ENCODE measurements at places on chromosomes 1 and 21. TPM values are rescaled to one million over a fixed set of nuclear protein-coding genes. Genes with fewer than 3 reads are reported as not detected.

Gene NPHS2
- not detected for total RNA-seq

Gene SEC16B
- total RNA-seq, result 17.4 TPM

DNA sequence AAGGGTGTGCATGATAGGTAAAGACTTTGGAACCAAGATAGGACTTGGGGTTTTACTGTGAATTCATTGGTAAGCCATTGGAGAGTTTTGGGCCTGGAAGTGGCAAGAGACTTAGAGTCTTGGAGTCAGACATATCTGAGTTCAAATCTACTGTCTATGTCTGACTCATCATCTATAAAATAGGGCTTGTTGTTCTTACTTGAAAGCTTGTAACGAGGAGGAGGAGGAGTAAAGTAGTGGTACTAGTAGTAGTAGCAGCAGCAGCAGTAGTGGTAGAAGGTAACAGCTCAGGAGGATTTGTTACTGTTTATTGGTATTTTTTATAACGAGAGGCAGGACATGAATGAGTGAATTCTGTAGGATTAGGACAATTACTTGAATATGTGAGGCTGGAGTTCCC is 62.7 kb downstream of the CACHD1 start:
- DNase-seq, result no peak

Gene SHISA4
- 42.6 TPM for total RNA-seq

Gene HMCN1
- 5.7 TPM for total RNA-seq

- DNase-seq, result no peak
Measured at GRCh38 chr1:111921948-111922347, 67.5 kb downstream of the KCND3 start.

GRCh38 chr1:36123356-36123755 is 1.7 kb downstream of the COL8A2 start:
- DNase-seq, result no peak

DNA sequence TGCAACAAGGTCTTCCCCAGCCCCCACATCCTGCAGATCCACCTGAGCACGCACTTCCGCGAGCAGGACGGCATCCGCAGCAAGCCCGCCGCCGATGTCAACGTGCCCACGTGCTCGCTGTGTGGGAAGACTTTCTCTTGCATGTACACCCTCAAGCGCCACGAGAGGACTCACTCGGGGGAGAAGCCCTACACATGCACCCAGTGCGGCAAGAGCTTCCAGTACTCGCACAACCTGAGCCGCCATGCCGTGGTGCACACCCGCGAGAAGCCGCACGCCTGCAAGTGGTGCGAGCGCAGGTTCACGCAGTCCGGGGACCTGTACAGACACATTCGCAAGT is 3.8 kb downstream of the ZBTB18 start:
- no peak for DNase-seq

GRCh38 chr1:81238129-81238528 is 562.6 kb upstream of the ADGRL2 start:
- no peak for DNase-seq

Gene AMY1C
- not detected for total RNA-seq

DNA sequence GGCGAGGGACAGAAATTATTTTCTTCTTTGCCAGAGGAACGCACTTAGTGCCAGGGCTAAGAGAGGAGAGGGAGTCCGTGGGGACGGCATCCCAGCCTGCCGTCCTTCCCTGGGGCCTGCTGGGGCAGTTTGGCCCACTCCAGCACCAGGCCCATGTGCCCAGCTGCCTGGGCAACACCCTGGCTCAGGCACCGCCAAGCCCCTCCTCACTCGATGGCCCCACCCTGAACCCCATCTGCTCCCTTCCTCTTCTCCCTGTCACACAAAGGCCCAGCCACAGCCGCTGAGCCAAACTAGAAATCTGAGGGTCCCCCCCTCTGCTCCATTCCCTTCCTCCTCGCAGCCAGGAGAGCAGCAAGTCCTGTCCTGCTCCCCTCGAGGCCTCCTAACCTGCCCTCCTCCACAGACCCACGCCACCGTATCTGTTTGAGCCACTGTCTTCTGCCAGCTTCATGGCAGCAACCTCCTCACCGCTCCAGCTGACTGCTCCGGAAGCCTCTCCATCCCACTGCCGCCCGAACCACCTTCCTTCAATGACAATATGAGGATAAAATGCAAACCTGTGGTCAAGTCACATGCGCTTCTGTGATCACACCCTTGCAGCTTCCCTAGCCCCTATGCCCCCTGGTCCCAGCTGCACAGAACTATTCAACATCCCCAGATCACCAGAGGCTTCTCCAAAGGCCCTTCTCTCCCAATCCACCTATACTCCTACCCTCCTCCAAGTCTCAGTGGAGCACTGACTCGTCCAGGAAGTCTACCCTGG is 8.4 kb upstream of the TNNI1 start:
- no peak for DNase-seq

Gene TAS1R1
- total RNA-seq, result not detected

GRCh38 chr1:159196543-159196942 is 8.1 kb upstream of the ACKR1 start:
- DNase-seq, result no peak

- no peak for DNase-seq
Measured at GRCh38 chr1:111006556-111006955, 42.8 kb upstream of the LRIF1 start.

Gene SLC45A1
- 5.7 TPM for total RNA-seq

Gene NPL
- 9.2 TPM for total RNA-seq

GRCh38 chr1:177748080-177748801 is 221.6 kb downstream of the SEC16B start:
- no peak for DNase-seq

Gene ZYG11B
- 41.9 TPM for total RNA-seq

- no peak for DNase-seq
Measured at GRCh38 chr1:42853116-42853884, 6.9 kb downstream of the ZNF691 start.

- no peak for DNase-seq
Measured at GRCh38 chr1:17588048-17588871, 48.8 kb downstream of the ARHGEF10L start.

Gene OR2T8
- not detected for total RNA-seq

Gene KCNJ6
- not detected for total RNA-seq

DNA sequence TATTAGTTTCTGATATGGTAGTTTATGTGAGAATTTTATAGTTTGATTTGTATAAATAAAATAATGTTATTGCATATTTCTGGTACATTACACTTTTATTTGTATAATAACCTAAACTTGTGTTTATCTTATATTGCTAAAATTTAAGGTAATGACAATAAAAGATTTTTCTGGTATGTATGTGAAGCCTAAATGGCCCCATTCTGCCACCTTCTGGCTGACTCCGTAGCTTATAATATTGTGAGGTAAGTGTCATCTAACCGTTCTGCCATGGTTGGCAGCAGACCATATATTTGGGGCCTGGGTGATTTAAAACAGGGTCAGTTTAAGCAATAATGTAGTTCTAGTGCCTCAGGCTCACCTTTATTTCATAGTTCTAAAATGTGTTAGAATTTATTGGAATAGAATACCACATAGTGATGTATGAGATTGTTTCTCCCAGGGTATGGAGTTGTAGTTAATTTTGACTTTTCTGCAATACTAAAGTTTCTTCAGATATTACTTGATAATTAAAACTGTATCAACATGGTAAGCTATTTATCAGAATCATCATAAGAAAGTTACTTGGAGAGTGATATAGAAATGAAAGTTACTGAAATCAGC is 21.2 kb upstream of the PRKACB start:
- peak; percentile 67 for DNase-seq

- DNase-seq, result no peak
Measured at GRCh38 chr1:8651962-8652361, 165.5 kb downstream of the RERE start.

GRCh38 chr1:19062258-19063029 is 106.0 kb upstream of the IFFO2 start:
- DNase-seq, result no peak

DNA sequence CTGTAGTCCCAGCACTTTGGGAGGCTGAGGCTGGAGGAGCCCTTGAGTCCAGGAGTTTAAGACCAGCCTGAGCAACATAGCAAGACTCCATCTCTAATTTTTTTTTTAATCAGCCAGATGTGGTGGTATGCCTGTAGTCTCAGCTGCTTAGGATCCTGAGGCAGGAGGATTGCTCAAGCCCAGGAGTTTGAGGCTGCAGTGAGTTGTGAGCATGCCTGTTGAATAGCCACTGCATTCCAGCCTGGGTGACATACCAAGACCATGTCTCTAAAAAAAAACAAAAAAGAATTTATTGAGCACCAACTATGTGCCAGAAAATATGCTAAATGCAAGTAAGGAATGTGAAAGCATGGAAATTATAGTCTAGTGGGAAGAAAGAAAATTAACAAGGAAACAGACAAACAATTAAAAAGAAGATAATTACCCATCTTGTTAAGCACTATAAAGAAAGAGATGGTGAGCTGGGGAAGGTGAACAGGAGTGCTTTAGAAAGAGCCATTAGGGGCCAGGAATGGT is 104.0 kb upstream of the ZNF678 start:
- no peak for DNase-seq

DNA sequence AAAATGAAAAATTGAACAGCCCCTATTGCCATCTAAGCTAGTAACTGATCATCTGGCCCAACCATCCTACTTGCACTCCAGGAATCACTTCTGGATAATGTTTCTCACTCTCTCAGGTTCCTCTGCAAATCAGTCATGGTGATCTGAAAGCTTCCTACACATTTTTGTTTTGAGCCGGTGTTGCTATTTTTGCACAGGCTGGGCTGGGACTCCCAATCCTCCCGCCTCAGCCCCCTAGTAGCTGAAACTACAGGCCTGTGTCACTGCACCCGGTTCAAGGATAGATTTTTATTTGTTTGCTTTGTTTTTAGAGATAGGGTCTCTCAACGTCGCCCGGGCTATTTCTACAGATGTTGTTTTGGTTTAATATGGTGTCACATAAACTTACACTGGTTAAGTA is 40.5 kb upstream of the HMCN1 start:
- DNase-seq, result no peak

Gene TGFB2
- 7.3 TPM for total RNA-seq

GRCh38 chr1:241316372-241316771 is 40.6 kb downstream of the RGS7 start:
- DNase-seq, result no peak

Gene SFN
- not detected for total RNA-seq

Gene AGTRAP
- 118 TPM for total RNA-seq

Gene OR11L1
- not detected for total RNA-seq

DNA sequence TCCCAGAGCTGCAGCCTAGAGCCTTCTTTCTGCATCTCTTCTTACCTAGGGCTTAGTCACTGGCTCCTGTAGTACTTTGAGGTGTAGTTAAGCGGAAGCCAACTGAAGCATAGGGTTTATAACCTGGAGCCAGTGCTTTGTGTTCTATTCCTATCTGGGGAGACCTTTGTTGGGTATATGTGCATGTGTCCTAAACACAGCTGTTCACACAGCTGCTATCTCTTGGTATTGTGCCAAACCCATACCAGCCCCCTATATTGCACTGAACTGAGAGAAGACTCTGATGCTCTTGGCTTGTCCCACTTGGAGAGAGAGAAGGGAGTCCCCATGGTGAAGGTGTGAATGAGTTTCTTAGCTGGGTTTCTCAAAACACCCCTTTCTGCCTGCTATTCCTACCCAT is 17.2 kb upstream of the NFASC start:
- no peak for DNase-seq

GRCh38 chr1:28296401-28297261 is 32.2 kb upstream of the MED18 start:
- DNase-seq, result no peak

GRCh38 chr1:223489439-223489838 is 96.2 kb downstream of the CCDC185 start:
- no peak for DNase-seq

Gene RAB42
- total RNA-seq, result 0.87 TPM

GRCh38 chr1:62593825-62594394 is 3.4 kb upstream of the ANGPTL3 start:
- no peak for DNase-seq

GRCh38 chr1:92459871-92460320 is 26.8 kb downstream of the GFI1 start:
- DNase-seq, result no peak

Gene HLX
- 18.8 TPM for total RNA-seq

- DNase-seq, result no peak
Measured at GRCh38 chr21:36849461-36850105, 116.9 kb downstream of the HLCS start.

- DNase-seq, result no peak
Measured at GRCh38 chr1:221740369-221740992, 1.4 kb downstream of the DUSP10 start.

- no peak for DNase-seq
Measured at GRCh38 chr1:11147197-11147770, 41.9 kb upstream of the ANGPTL7 start.

DNA sequence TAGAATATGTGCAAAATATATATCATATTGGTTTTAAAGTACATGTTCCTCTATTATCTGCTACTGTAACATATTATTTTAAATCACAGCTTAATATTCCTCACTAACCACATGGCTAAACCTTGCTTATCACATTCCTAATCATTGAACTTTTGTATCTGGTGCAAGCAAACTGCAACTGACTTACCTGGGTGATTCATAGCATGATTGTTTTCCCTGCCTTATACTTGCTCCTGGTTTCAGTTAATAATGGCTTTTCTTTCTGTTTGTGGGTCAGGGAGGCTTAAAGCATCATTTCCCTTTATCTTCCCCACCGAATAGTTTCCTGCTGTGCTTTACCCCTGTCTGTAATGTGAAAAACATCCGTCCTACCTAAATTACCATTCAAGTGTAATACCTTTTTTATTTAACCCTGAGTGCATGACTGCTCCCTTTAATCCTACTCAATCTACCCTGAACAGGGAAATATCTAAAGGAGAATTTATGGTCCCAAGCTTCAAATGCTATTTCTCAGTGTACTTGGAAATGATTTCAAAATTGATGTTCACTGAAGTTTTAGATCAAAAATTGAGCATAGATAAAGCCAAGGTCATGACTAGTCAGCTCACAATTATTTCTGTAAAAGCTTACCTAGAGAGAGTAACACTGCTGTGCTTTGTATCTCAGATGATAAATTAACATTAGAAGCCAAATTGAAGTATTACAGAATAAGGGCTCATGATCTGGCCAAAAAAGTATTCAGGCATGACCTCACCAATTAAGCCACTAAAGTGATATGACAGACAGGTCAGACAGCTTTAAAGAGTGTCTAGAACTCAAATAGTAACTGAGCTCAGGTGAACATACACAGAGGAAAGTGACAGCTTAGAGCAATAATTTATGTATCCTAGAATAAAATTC is 507.1 kb downstream of the BRINP3 start:
- DNase-seq, result no peak

- DNase-seq, result no peak
Measured at GRCh38 chr1:29830383-29830782, 594.1 kb downstream of the PTPRU start.

DNA sequence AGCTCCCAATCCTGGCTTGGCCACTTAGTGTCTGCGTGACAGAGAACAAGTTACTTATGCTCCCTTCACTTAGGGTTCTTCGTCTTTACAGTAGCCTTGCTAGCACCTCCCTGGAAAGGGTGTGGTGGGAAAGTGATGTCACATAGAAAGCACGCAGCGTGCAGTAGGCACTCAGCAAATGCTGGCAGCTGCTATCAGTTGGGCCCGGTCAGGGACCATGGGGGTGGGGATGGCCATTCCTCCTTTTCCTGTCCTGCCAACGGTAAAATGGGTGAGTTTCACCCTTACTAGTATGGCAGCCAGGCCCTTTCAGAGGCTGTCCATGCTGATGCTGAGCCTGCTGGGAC is 6.2 kb upstream of the KCNA10 start:
- DNase-seq, result no peak
